Mesothelial cell of epicardium (in vitro differentiated cells): ENCODE measurements at places on chromosomes 4 and X. TPM values are rescaled to one million over a fixed set of nuclear protein-coding genes. Genes with fewer than 3 reads are reported as not detected.

The TMSB15A gene
- total RNA-seq, result 20.7 to 21.8 TPM (median 20.8 TPM) in 3 replicates

The MAGEA9B gene
- not detected in 3 replicates for total RNA-seq

The MAGEC1 gene
- not detected in 3 replicates for total RNA-seq

The ACE2 gene
- 0.25 to 0.59 TPM (median 0.35 TPM) in 3 replicates for total RNA-seq

The ADRA2C gene
- total RNA-seq, result 1.8 to 2.1 TPM (median 1.9 TPM) in 3 replicates

GRCh38 chr4:94534401-94535312 lies 82.9 kb downstream of the PDLIM5 start:
- no peak for DNase-seq

- DNase-seq, result no peak
These were observed 13.0 kb downstream of the NSDHL start for GRCh38 chrX:152843852-152844251.

- DNase-seq, result peak; percentile 67
These were observed 50.0 kb downstream of the TMA16 start for GRCh38 chr4:163544407-163545038.

GRCh38 chr4:54971474-54971950 lies 153.9 kb downstream of the KDR start:
- no peak for DNase-seq

GRCh38 chr4:169414913-169415312 lies 144.2 kb upstream of the SH3RF1 start:
- DNase-seq, result no peak

- DNase-seq, result no peak
These were observed 145.7 kb upstream of the NUDT6 start for GRCh38 chr4:123068081-123068480.

- no peak for DNase-seq
These were observed 1.5 kb downstream of the GSTCD start for GRCh38 chr4:105710012-105710600.

GRCh38 chr4:114264877-114265291 lies 285.4 kb upstream of the ARSJ start:
- no peak for DNase-seq

DNA sequence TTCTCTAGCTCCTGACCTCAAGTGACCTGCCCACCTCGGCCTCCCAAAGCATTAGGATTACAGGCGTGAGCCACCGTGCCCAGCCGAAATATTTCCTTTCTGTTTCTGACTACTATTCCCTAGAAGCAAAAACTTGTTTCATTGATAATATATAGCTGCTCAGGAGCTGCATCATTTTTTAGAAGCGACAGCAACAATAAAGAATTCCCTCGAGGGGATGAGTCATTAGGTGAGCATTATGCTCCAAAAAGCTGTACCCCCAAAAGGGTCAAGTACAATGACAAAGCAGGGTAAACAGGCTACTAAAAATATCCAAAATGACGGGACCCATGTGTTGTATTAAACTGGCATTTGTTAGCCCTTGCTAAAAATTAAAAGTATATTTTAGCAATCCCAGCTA lies 67.0 kb downstream of the RBM47 start:
- no peak for DNase-seq

DNA sequence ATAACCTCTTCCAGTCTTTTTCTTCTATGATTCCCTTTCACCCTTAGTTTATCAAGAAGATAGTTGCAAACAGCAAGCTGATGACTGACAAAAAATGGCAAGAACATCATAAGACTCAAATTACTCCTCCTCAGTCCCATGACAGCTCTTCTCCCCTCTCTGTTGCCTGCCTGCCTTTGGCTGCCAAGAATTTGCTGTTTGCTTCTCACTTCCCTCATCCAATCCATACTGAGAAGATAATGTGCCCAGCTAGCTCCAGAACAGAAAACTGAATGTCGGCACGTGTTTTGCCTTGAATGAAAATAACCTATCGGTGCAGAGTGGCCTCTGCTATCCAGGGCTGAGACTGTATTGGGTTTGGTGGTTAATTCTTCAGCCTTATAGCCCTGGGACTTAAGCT lies 192.1 kb downstream of the PPARGC1A start:
- no peak for DNase-seq

DNA sequence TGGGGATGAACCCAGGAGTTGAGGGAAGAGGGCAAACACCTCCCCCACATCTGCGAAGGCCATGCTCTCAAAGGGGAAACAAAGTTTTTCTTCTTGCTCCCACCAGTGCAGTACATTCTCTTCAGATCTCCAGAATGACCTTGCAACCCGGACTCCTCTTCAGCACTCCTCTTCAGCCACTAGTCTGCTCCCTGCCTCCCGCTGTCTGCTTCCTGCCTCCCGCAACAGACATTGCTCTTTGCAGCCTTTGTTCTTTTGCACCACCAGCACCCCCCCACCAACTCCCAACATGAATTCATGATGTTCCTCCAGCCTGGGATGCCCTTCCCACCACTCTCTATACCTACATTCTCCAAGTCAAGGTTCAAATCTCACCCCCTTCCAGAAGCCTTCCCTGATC lies 32.1 kb downstream of the UTP14A start:
- no peak for DNase-seq

DNA sequence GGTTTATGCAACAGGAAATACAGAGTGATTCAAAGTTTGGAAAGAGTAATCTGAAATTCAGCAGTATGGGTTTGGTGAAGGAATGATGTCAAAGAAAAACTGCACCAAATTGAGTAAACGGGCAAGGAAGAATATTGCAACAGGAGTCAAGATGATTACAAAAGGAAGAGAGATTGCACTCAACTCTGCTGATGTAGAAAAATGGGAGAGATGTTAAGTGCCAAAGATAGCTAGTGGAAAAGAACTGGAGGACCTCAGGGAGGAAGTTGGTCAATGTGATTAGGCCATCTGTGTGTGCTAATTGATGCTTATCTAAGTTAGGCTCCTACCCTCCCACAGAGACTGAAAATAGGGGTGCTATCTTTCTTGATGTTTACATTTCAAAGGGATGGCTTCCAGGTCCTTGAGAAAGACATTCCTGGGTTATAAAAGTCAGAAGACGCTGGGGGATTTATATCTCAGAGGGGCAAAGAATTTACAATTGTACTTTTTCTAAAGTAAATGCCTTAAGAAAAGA lies 167.4 kb upstream of the FAM47A start:
- no peak for DNase-seq
